ENCODE measurements at places on chromosomes 1 and 21.
A peak's percentile ranks its signal among the peaks of the same experiment; 100 is the strongest.

- peak; percentile 72 for DNase-seq
Measured at GRCh38 chr21:14864211-14865021, 200.4 kb downstream of the NRIP1 start.

DNA sequence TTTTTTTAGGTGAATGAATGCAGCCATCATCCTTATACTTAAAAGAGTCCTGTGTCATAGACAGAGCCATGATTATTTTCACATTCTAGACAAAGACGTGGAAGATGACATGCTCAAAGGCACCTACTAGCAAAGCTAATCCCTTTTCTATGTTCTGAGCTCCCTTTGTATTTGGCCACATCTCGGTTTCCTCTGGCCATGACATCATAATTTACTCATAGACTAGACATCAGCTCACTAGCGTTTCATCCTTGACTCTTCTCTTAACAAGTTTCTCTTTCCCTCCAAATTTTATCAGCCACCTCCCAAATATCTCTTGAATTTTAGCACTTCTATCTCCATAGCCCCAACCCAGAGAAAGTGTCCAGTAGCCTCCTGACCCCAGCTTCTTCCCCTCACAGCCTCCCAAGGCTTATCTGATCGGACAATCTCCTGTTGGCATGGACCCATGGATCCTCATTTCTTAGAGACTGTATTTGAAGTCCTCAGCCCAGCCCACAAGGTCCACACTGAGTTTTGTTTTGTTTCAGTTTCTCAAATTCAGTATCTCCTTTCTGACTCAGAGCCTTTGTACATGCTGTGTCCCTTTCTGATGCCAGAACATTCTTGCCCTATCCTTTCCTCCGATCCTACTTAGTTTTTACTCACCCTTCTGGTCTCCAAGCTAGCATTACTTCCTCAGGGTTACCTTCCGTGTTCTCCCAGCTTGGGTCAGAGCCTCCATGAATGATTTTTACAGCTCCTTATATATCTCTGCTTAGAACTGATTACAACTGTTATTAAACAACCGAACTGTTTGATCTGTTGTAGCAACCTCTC lies 33.0 kb upstream of the EPS8L3 start:
- peak; percentile 18 for DNase-seq

DNA sequence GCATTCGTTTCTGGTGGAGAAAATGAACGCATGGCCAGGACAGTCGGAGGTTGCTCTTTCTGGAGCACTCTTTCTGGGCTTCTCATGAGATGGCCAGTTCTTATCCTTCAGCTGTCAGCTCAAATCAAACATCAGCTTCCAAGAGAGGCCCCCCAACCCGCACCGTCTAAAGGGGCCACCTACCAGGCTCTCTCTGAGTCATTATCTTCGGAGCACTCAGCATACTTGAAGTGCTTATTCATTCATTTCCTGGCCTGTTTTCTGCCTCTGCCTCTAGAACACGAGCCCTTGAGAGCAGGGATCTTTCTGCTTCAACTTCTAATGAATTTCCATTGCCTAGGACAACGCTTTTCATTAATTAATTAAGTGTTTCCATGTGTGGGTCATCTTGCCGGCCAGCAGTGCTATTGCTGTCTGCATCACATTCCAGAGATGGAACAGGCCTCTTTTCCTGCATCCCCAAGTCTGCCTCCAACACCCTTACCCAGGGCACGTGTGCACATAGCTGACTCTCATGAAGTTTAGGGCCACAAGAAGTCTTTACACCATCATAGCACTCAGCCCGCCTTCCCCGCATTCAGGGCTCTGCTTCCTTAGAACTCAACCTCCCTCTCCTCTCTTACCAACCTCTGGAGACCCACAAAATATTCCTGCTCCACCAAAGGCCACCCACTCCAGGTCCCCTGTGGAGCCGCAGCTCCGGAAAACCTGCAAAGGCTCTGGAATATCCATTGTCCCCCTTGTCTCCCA lies 52.1 kb upstream of the LAPTM5 start:
- no peak for DNase-seq

DNA sequence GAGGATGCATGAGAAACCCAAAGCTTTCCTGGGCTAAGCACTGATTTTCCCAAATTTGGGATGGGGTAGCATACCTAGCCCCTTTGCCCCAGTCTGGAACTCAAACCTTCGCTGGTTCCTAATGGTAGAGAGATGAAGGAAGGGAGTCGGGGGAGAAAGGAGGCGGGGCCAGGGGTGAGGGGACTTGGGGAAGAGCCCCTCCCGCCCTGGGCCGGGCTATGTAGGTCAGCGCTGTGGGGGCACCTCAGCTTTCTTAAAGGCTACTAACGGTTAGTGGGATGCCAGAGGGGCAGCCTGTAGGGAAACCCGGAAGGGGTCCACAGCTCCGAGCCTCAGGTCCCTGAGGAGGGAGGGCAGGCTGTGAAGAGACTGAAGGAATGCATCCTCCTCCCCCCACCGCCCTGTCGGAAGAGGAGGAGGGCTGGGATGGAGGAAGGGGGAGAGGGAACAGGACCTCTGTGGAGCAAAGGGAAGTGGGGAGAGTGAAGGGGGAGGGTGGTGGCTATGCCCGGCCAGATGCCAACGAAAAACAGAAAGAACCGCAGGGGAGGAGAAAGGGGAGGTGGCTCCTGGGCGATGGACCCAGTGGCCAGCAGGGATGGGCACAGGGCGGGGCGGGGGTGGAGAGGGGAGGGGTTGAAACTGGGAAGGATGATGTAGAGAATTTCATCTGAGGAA lies 1.3 kb downstream of the CADM3 start:
- no peak for DNase-seq

- no peak for DNase-seq
Measured at GRCh38 chr1:46675549-46676314, 4.1 kb downstream of the TEX38 start.

- DNase-seq: no peak
Measured at GRCh38 chr1:207097871-207098324, 6.1 kb upstream of the C4BPA start.

DNA sequence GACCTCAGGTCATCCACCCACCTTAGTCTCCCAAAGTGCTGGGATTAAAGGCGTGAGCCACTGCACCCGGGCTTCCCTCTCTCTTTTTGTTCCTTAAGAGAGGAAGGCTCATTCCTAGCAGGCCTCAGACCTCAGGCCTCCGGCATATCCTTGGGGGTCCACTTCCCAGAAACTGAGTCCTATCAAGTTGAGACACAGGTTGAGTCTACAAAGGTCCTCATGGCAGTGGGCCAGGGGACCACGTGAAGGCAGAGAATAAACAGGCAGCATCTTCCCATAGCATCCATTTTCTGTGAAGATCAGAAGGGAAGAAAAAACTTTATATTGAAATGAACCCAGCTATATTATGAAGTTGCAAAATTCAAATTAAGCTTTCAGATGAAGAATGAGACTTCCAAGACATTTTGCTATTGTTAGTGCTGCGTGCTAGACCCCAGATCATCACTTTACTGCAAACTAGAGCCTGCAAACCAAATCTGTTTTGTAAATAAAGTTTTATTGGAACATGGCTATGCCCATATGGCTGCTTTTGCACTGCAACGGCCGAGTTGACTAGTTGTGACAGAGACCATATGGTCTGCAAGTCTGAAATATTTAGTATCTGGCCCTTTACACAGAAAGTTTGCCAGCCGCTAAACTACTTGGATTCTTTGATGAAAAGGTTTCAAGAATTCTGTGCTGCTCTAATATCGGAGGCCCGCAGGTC lies 3.5 kb upstream of the CELA2A start:
- DNase-seq: no peak

- peak; percentile 82 for DNase-seq
Measured at GRCh38 chr1:44786138-44786840, 1.7 kb downstream of the BEST4 start.

All from left forelimb (tissue), 1 donor.